Upper lobe of left lung (tissue), 6 donors: ENCODE measurements at places on chromosomes 1 and 21. TPM values are rescaled to one million over a fixed set of nuclear protein-coding genes. Genes with fewer than 3 reads are reported as not detected.

GRCh38 chr1:234258071-234258470 lies 115.2 kb upstream of the COA6 start:
- H3K4me3 ChIP-seq, result no peak overlapping the region
- H3K27me3 ChIP-seq, result no peaks in the 10 kb centered on the region
- H3K4me1 ChIP-seq, result no peaks in the 10 kb centered on the region
- no peak overlapping the region for H3K27ac ChIP-seq
- DNase-seq, result no peak
- no peaks in the 10 kb centered on the region for H3K36me3 ChIP-seq

DNA sequence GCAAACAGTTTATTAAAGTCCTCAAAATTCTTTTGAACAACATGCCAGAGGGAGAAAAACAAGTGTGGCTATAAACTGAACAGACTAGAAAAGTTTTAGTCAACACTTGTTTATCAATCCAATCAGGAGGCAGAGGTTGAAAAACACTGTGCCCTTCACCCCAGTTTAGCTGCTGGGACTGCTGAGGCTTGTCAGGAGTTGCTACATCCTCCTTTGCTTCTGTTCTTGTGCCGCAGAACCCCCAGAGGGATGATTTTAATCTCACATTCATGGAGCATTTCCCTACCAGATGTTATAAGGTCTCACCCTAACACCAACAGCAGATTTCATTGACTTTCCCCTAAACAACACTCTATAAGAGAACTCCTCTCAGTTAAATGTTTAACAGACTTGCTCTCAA lies 321.2 kb downstream of the VAV3 start:
- no peak overlapping the region for H3K4me3 ChIP-seq
- no peaks in the 10 kb centered on the region for H3K4me1 ChIP-seq
- H3K27me3 ChIP-seq, result no peaks in the 10 kb centered on the region

- H3K4me3 ChIP-seq, result no peak overlapping the region
- H3K27me3 ChIP-seq, result no peaks in the 10 kb centered on the region
- no peak for DNase-seq
- no peaks in the 10 kb centered on the region for H3K36me3 ChIP-seq
Measured at GRCh38 chr1:54312796-54313316, 93.3 kb downstream of the SSBP3 start.

DNA sequence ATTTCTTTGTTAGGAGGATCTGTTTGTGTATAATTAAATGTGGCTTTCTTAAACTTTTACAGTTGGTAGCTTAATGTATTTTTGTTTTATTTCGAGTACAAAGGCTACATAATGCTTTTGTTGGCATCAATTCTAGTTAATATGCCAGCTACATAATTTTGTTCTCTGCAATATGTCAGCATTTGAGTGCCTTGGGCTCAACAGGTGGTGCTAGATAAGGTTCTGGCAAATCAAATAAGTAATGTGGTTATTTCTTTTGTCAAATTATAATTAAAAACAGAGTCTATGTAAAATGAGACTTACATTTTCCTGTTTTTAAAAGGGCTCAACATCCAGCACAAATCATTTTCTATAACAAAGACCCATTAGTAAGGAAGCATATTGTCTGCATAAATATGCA lies 410.6 kb upstream of the NR5A2 start:
- no peak overlapping the region for H3K4me3 ChIP-seq
- DNase-seq, result no peak
- no peaks in the 10 kb centered on the region for H3K4me1 ChIP-seq

The DISP3 gene
- total RNA-seq, result not detected

GRCh38 chr1:28087614-28088167 lies 719 bp downstream of the EYA3 start:
- peak overlapping the region; percentile 86 for H3K4me3 ChIP-seq
- DNase-seq, result no peak
- peak overlapping the region; percentile 89 for H3K27ac ChIP-seq

The TMPRSS15 gene
- total RNA-seq, result not detected

DNA sequence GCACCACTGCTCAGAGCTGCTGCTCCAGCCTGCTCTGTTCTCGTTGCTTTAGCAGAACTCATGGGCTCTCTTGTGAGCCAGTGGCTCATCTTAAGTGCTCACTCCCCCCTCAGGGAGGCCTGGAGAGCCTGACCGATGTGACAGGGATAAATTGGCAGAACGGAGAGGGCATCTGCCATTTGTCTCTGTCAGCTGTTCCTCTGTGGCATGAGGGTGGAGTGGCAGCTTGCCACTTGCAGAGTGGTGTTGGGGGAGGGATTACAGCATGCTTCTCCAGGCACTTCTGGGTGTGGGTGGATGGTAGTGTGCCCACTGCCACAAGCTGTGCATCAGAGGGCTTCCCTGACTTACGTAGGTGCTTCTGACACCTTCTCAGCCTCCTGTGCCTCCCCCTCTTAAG lies 229.5 kb downstream of the PAPPA2 start:
- H3K36me3 ChIP-seq, result no peaks in the 10 kb centered on the region
- no peaks in the 10 kb centered on the region for H3K27me3 ChIP-seq
- H3K4me3 ChIP-seq, result no peak overlapping the region
- H3K27ac ChIP-seq, result no peak overlapping the region
- H3K4me1 ChIP-seq, result peaks cover 4% of the 10 kb centered on the region

The COL11A1 gene
- 1.0 TPM for total RNA-seq

DNA sequence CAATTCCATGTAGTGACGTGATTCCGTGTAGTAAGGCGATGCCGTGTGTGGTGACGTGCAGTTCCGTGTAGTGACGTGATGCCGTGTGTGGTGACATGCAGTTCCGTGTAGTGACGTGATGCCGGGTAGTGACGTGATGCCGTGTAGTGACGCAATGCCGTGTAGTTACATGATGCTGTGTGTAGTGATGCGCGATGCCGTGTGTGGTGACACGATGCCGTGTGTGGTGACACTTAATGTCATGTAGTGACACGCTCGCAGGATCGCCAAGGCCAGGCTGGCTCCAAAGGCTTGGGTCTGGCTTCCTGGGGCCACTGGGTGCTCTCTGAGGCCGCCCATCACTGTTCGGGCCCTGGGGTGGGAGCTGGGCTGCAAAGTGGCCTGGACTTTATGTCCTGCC lies 14.2 kb downstream of the COL18A1 start:
- H3K27me3 ChIP-seq, result no peaks in the 10 kb centered on the region
- DNase-seq, result no peak
- peaks cover 11% of the 10 kb centered on the region for H3K4me1 ChIP-seq
- H3K36me3 ChIP-seq, result no peaks in the 10 kb centered on the region

GRCh38 chr1:150262388-150263320 lies 5.1 kb downstream of the CA14 start:
- peaks cover 28% of the 10 kb centered on the region for H3K36me3 ChIP-seq
- peaks cover 9% of the 10 kb centered on the region for H3K4me1 ChIP-seq
- no peak overlapping the region for H3K4me3 ChIP-seq
- peaks cover 4% of the 10 kb centered on the region for H3K27me3 ChIP-seq

DNA sequence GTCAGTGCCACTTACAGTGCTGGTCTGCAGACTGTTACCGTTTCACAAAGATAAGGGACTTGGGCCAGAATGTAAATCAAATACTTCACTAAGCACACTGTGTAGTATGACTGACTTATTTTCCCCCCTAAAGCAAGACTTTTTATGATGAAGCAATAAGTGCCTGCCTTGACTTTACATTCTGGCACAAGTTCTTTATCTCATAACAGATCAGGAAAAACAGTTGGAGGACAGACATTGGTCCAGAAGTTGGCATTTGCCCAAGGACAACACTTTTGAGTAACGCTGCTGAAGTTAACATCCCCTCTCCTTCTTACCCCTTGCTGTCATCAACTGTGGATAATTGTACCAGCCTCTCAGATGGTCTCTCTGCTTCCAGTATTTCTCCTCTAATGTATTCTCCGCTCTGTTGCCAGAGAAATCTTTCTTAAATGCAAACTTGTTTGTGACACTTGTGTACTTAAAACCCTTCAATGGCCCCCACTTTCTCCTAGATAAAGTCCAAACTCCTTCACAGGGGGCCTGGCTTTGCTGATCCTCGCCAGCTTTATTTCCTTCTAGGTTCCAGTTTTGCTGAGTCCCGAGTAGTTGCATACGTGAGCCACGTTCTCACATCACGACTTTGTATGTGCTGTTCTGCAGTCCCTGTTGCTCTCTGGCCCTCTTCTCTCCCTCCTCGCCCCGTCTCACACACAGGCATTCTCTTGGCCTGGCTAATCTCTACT lies 45.7 kb downstream of the S1PR1 start:
- H3K27me3 ChIP-seq, result no peaks in the 10 kb centered on the region
- H3K36me3 ChIP-seq, result no peaks in the 10 kb centered on the region
- DNase-seq, result no peak

The ANGPTL1 gene
- 9.6 TPM for total RNA-seq
